ENCODE measurements at places on chromosomes 7 and 10.

DNA sequence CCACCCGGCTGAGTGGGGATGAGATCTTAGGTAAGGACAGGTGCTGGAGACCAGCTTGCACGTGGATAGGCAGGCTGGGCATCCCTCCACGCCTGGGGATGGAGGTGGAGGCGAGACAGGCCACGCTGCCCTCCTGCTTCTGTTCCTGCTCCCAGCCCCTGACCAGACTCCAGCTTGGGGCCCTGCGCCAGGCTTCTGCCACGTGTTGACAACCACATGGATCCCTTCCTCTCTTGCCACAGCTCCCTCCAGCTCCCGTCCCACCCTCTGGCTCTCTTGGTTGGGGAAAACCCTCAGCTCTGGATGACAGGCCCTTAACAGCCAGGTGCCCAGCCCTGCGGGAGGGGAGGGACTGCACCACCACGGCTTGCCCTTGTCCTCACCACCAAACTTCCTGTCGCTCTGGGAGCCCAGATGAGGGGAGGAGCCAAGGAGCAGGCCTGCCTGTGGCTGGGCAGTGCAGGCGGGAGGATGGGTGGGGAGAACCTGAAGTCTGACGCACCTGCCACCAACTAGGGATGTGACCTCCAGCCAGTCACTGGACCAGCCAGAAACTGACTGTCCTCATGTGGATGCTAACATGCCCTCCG is 36.0 kb downstream of the KCNH2 start:
- DNase-seq: no peak

DNA sequence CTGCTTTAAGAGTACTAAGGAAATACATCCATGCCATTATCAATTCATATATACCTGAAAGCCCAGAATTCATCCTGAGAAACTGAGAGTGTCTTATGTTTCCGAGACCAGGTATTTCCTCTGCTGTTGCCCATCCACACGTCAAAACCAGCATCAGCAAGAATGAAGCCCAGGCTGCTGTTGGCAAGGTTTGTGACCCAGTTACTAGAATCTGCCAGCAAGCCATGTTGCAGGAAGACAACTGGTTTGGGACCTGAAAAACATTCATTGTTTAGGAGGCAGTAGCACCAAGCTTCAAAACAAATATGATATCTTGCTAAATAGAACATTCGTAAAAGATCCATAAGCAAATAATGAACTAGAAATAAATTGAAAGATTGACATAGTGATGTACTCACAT is 21.0 kb upstream of the CH25H start:
- no peak for DNase-seq

DNA sequence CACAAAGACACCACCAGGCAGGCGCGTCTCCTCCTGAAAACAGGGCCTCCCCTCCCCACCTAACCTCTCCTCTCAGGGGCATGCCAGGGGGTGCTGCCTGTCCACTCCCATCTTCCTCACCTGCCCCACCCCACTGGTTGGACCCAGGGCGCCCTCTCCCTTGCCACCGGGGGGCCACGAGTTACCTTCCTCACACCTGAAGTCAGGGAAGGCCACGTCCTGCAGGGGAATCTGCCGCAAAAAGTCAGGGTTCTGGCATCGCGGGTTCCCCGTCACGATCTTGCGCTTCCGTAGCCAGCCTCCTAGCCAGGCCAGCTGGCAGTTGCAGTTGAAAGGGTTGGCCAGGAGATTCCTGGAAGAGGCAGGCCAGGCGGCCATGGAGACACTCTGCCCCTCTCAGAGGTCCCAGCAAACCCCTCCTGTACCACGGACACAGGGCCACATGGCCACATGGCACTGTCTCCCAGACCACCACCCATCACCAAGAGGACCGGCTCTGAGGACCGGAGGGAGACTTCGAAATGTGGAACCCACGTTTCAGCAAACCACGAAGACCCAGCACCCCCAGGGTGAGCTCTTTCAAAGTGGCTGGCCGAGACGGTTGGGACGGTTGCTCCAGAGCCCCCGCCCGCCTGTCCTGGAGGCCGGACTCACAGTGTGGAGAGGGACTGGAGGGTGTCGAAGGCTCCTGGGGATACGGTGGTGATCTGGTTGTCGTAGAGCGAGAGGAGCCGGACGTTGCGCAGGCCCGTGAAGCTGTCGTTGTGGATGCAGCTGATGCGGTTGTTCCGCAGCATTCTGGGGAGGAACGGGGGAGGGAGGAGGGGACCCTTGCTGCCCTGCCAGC is 142.8 kb downstream of the SLIT1 start:
- DNase-seq: no peak

GRCh38 chr10:70300461-70300860 is 16.7 kb upstream of the NPFFR1 start:
- DNase-seq: no peak

- no peak for DNase-seq
These were observed 48.6 kb upstream of the CNPY1 start for GRCh38 chr7:155594961-155595366.

DNA sequence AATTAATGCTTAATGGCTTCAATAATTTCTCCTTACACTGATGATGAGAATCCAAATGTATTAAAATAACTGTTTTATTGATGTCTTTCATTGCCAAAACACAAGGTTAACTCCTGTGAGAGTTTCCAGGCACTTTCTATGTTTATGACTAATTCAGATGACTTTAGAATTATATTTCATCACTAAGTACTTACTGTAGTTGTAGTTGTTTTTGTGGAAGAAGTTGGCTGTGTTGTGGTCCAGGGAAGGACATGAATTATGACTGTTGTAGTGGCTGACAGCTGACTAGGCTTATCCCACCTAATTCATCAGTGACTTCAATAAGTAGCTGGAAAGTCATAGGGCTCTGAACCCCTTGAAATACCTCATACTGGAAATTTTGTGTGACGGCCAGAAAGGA is 254.8 kb downstream of the HGF start:
- peak; percentile 25 for DNase-seq

DNA sequence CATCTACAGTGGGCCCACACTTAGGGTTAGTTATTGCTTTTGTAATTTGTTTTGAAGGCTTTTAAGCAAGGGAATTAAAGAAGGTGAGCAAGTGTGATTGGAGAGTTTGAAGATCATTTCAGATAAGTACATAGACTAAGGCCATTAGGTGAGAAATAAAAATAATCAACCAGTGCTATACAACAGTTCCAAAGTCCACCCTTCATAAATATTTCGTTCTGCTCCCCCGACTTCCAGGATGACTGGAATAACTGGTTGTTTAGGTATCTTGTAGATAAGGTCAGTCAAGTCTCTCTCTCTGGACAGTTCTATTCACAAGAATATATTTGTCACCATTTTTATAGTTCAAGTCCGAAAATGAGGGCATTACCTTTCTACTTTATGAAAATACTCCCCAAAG is 98.0 kb upstream of the MBL2 start:
- DNase-seq: no peak

GRCh38 chr7:128830231-128831177 is at the start of gene FLNC:
Gene FLNC, plus strand, starts transcription at chr7:128830406. Its CDS starts 232 bp downstream, at chr7:128830638.
- DNase-seq: peak; percentile 78
